ENCODE measurements at places on chromosomes 11 and 22. TPM values are rescaled to one million over a fixed set of nuclear protein-coding genes. Genes with fewer than 3 reads are reported as not detected.

BACE1 gene
- 62.5 TPM for polyA plus RNA-seq

GRCh38 chr11:86523738-86524619, 148.4 kb downstream of the ME3 start:
- no peak for DNase-seq

GRCh38 chr22:25795478-25795877, 53.5 kb downstream of the MYO18B start:
- no peak for DNase-seq

DNA sequence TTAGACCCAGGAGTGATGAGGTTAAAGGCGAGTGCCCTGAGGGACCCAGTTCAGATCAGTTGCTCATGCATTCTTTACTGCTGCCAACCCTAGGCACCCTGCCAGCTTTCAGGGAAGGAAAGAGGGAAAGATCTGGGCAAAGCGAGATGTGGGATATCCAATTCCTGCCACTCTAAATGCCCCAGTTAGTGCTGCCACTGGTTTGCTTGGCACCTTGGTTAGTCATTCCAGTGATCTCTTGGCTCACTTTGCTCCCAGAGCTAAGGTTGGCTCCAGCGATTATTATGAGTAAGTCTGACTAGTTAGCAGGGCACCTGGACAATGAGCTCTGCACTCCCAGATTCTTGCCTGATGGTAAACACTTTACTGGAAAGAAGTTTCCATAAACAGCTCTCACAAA, 85.0 kb downstream of the INSC start:
- no peak for DNase-seq

DNA sequence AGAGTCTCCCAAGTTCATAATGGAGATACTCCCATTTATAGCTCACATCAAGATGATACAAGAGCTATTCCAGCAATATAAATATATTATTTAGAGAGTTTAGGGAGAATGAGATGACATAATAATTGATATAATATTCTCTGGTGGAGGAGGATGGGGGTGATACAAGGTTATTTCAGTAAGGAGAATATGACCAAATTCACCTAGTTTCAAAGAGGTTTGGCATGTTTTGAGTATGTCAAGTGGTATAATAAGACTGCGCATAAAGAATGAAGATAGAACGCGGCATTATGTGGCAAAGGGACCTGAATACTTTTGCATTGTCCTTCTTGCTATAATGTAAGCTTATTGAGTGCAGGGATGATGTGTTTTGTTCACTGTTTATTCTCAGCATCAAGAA, 1283.5 kb downstream of the LRRC4C start:
- no peak for DNase-seq

DNA sequence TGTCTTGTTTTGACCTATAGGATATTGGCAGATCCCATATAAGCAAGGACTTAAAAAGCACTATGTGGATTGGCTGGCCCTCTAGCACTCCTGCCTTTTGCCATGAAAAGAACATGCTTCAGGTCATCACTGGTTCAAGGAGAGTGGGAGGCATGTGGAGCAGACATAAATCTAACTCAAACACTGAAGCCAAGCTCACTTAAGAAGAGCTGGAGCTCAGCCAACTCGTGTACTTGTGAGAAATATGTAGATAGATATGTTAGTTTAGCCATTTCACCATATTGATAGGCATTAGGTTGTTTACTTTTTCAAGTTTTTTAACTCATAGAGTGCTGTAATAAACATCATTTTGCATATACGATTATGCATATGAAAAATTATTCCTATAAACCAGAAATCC, 19.9 kb upstream of the BBOX1 start:
- DNase-seq: no peak

DNA sequence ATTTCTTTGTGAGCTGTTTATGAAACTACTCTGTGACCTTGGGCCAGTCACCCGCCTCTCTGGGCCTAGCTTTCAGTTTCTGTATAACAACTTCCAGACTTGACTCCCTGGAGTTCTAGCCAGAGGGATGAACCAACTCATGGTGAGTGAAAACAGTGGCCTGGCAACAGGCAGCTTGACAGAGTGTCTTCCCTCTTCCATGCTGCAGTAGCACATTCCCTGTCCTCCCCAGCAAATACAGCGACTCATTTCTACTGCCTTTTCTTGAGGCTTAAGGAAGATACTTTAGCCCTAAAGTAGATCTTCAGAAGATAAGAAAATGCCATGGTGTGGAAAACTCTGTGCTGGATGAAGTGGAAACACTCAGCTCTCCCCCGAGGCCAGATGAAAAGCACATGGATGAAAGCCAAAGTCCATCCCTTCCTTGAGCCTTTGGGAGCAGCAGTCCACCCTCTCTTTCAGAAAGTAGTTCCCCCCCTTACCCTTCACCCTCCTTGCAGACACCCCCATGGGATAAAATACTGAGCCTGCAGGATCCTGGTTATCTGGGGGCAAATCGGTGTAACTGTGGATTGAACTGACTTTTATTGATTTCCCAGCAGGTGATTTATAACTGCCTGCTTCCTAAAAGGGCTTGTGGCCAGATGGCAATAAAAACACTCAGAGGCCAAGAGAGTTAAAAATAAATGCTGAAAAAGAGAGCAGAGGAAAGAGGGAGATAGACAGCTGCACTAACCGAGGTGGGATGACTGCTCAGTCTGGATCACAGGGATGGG, 24.1 kb downstream of the IRAG1 start:
- DNase-seq: peak; percentile 43

DNA sequence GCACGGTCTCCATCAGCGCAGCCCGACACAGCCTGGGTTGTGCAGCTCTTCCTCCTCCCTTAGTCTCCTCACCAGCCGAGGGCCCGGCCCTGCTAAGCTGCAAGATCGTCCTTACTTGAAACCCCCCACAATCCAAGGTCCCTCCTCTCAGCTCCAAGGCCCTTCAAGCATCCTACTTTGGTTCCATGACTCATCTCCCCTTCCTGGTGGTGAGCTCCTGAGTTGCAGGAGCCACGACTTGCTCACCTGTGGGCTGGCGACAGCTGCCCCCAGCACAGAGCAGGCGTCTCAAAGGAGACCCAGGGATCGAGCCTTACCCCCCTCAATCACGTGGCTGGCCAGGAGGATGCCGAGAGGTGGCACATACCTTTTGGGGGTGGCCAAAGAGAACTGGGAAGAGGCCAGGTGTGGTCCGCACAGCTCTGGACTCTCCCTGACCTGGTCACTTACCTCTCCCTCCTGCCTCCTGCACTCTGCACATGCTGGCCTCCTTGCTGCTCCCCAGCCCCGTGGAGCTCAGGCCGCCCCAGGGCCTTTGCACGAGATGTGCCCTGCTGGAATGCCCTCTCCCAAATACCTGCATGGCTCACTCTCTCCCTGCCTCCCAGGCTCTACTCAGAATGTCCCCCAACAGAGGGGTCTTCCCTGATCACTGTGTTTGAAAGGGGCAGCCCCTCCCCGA, 35.2 kb upstream of the FADD start:
- no peak for DNase-seq
